ENCODE measurements at places on chromosomes 3 and 15. TPM values are rescaled to one million over a fixed set of nuclear protein-coding genes. Genes with fewer than 3 reads are reported as not detected.

Gene ADAMTS9
- total RNA-seq: 0.34 TPM

Gene RHOV
- 6.2 TPM for total RNA-seq

Gene SLCO3A1
- 8.8 TPM for total RNA-seq

Gene FANCD2OS
- total RNA-seq: not detected

Gene CD276
- total RNA-seq: 71.6 TPM

Gene TLR9
- total RNA-seq: 0.07 TPM

Gene TWF2
- total RNA-seq: 51.0 TPM

Gene ILDR1
- 1.7 TPM for total RNA-seq

Gene TAGLN3
- total RNA-seq: 0.93 TPM

Gene GRAMD1C
- 1.0 TPM for total RNA-seq

Gene SLC28A2
- total RNA-seq: not detected
